GM12891 (cell line): ENCODE measurements at places on chromosomes 12 and 14.

DNA sequence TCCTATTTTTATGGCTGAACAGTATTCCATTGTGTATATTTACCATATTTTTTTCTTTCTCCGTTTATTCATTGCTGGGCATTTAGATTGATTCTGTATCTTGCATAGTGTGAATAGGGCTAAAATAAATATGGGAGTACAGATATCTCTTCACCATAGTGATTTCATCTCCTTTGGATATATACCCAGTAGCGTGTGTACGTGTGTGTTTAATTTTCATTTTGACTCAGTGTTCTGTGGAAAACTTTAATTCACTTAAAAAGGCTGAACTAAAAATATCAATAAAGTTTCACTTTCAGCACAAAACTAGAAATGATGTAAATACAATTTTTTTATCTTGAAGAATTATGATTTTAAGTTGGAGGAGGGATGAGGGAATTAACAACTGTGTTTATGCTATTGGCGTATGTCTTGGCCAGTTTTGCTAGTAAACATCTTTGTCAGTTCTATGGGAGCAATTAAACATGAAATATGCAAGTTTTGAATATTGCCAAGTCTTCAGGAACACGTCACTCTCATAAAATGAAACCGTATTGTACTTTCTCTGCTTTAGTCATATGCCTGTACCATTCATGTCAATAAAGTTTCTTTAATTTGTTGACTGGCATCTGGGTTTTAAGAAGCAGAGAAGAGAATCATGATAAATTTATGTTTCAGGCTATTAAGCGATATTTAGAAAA is 99.8 kb downstream of the PTGER2 start:
- no peak for DNase-seq

GRCh38 chr12:106883426-106883825 is 72.3 kb upstream of the TMEM263 start:
- no peak for DNase-seq

DNA sequence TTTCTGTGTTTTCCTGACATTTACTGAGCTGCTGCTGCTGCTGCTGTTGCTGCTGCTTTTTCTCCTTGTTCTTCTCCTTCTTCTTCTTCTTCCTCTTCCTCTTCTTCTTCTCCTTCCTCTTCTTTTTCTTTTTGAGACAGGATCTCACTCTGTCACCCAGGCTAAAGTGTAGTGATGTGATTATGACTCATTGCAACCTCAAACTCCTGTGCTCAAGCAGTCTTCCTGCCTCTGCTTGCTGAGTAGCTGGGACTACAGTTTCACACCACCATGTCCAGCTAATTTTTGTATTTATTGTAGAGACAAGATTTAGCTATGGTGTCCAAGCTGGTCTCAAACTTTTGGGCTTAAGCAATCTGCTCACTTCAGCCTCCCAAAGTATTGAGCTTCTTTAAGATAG is 95.8 kb downstream of the TMTC3 start:
- DNase-seq, result no peak

GRCh38 chr14:31071151-31071550 is 45.0 kb upstream of the STRN3 start:
- no peak for DNase-seq

DNA sequence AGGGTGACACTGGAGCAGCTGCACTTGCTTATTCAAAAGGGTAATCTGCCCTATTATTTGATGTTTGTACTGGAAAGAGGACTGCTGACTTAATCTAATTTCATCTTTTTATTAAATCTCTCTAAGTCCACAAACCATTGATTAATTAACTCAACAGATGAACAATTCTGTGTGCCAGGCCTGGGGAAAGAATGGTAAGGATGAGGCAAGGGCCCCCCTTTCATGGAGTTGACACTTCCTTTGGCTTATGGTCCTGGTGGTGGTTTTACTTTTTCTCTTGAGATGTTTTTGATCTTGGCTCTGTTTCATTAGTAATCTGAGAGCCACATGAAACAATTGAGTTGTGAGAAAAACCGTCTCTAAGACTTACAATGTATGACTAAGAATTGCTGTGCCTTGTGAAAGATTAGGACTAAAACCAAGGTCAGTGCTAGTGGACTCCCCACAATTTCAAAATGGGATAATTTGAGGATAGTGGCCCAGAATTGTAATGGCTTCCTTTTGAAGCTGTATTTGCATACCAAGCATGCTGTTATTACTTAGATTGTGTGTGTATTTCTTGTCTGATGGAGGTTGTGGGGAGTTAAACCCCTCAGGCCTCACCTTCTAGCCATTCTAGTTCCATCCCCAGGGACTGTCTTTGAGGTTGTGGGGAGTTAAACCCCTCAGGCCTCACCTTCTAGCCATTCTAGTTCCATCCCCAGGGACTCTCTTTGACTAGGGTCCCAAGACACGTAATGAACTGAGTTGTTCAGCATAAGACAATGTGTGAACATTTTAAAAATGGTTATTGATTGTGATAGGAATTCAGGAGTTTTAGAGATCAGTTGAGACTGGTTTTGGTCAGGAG is 52.5 kb upstream of the EVL start:
- no peak for DNase-seq

GRCh38 chr14:39948235-39948634 is 516.0 kb upstream of the FBXO33 start:
- no peak for DNase-seq

DNA sequence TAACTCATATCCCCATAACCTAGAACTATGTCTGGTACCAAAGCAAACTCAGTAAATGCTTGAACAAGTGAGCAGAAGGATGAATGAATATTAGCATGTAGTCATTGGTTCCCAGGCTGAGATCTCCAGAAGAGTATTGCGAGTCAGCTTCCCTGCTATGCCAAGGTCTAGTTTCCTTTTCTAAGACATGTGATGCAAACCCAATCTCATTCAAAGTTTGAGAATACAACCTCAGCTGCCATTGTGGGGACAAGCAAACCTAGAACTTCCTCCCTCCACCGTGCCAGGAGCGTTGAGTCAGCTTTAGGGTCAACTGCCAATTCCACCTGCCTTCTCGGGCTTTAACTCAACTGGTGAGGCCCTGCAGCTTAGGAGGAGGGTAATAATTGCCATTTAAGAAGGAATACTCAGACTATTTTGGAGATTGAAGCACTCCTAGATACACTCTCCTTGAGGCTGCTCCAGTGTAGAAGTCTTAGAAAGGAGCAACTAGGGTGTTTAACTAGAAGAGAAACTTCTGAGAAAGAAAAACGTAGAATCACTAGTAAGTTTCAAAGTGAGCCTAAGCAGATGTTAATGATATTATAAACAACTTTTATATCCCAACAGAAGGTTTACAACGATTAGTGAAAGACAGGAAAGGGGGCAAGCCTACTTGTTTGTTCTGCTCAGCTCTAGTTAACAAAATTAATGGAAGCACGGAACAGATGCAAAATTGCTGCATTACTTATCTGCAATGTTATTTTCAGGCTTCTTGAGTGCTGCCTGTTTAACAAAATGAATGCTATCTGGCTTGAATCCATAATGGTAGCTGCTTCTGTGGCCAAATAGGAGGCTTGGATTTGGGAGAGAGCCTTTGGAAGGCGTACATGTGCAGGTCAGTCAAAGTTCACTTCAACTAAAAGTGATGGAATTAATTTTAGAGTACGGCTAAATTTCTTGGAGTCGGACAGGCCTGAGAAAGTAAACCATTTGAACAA is 96.9 kb downstream of the HELB start:
- DNase-seq, result no peak

- no peak for DNase-seq
Measured at GRCh38 chr14:104247336-104248202, 109.2 kb downstream of the KIF26A start.

DNA sequence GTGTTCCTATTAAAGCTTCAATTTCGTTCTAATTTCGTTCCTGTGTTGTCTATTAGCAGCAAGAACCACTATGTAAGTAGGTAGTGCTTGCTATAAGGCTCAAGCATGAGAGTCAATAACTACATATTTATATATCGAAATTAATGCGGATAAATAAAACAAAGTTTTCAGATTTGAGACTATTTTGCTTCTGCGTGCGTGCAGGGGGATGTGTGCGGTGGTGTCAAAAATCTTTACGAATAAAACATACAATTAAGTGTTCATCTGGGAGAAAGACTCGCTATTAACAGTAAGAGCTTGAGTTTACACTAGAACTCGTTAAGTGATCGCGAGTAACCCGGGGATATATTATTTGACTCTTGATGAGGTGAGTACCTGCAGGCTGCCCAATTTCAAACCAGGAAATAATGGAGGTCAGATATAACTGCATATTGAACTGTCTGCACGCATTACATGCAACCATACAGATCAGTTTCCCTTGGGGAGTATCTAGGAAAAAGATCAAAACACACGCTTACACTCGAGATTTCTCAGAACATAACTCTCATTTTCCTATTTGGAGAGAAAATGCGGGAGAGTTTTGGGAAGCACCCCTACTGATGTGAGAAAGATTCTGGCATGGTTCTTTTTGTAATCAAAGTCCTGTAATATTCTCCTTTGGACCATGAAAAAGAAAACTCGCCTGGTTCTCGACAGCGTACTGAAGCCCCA is 813 bp downstream of the TWF1 start:
- no peak for DNase-seq

GRCh38 chr14:73460691-73461127 is 2.4 kb upstream of the NUMB start:
- DNase-seq, result no peak

DNA sequence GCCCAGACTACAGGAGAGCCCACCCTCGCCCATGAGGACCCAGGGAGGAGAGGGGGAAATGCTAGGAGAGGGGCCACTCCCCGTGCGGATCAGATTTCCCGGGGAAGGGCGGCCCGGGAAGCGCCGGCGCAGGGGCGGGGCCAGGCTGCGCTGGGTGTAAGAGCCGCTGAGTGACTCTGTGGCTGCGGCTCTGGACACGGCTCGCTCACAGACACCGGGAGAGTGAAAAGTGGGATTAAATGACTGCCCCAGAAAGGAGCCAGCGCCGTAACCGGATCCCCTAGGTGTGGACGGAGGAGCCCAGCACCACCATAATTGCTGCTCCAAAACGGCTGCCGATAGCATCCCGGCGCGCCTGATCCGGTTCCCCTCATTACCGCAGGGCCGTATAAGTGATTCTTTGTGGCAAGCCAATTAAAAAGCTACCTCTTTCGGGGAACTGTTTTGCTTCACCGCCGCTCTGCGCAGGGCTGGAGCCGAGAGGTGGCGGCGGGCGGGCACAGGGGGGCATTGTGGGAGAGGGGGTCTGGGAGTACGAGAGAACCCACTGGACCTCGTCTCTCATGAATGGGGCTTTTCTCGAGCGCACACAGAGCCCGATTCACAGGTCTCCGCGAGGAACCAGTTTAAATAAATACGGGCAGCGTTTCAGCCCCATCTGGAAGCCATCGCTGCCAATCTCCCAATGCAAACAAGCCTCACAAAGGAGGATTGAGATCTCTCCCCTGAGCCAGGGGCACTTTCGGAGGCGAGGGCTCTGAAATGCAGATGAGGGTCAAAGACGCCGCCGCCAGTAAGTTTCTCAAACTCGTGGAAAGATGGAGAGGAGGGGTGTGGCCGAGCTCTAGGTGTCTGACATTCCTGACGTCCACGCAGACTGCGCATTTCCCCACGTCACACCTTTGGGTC is 2.5 kb downstream of the COL2A1 start:
- DNase-seq, result no peak

DNA sequence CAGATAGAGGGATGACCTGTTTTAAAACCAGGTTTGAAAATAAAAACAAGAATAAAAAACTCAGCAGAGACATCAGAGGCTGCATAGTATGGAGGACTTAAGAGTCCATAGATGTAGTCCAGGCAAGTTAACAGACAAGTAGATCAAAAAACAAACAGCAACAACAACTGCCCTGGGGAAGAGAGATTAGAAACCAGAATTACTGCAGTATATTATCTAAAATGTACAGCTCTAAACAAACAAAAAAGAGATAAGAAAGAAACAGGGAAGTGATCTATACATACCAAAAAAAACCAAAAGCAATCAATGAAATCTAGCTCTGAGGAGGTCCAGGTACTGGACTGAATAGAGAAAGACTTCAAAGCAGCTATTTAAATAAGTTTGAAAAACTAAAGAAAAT is 48.8 kb downstream of the ACSM4 start:
- no peak for DNase-seq

- DNase-seq, result no peak
Measured at GRCh38 chr12:72075401-72075800, 136.8 kb downstream of the TPH2 start.

GRCh38 chr14:54709444-54709843 is 142.5 kb downstream of the SAMD4A start:
- peak; percentile 23 for DNase-seq

GRCh38 chr12:110135806-110136205 is 11.6 kb downstream of the IFT81 start:
- DNase-seq, result no peak
